ENCODE measurements at places on chromosomes 11 and 22. TPM values are rescaled to one million over a fixed set of nuclear protein-coding genes. Genes with fewer than 3 reads are reported as not detected.

GRCh38 chr11:86955361-86956120, at the start of gene FZD4:
TSS of gene FZD4 (minus strand) at chr11:86955395. CDS start at chr11:86955085, 310 bp downstream.
- peak; percentile 93 for DNase-seq

DNA sequence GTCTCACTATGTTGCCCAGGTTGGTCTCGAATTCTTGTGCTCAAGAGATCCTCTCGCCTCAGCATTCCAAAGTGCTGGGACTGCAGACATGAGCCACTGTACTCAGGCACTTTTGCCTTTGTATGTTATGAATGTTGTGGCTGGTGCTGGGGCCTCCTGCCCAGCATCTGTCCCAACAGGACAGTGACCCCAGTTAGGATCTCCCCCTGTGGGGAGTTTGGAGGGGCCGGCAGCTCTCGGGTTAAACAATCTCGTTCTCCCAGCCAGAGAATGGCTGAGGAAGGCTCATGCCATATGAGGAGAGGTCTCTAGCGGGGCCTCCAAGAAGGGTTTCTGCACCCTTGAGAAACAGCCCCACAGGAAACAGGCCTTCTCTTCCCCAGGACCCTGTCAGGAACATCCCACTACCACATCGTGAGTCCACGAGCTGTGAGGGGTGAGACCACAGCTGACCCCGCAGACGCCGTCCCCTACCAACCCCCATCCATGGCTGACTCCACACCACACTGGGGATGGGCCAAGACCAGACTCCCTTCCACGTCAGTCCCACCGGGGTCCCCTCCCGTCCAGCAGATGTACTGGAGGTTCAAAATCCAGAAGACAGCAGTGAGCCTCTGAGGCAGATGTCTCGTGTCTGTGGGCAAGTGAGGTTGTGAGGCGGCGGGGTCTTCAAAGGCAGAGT, 54.1 kb downstream of the SHANK2 start:
- DNase-seq = no peak

GRCh38 chr11:76609736-76610370, 60.7 kb downstream of the LRRC32 start:
- no peak for DNase-seq

DNA sequence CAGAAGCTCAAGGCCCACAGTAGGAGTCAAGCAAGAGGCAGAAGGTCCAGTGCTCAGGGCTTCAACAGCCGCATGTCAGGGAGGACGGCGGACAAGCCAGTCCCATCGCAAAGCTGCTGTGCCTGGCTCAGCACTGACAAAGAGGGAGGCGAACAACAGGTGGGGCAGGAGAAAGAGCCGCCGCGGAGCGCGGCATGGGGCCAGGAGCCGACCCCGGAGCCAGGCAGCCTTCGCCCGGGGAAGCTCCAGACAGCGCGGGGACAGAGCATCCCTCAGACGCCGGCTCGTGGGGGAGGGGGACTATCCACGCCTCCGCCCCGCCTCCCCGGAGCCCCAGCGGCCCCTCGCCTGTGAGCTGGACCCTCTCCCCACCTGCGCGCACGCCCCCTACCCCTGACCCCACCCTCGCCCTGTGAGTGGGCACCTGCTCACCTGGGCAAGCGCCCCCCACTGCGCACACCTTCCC, 369 bp downstream of the DHCR7 start:
- no peak for DNase-seq

DNA sequence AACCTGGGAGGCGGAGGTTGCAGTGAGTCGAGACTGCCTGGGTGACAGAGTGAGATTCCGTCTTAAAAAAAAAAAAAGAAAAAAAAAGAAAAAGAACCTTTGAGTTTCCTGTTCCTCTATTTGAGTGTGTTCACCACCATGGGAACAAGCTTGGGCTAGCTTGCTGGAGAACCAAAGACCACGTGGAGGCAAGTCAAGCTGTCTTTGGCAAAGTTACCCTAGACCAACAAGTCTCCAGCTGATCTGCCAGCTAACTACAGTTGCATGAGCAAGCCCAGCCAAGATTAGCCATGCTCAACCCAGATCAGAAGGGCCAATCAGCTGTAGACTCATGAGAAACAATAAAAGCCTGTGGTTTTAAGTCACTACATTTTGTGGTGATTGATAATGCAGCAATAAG, 29.7 kb downstream of the SLN start:
- no peak for DNase-seq

- no peak for DNase-seq
These were observed 109.9 kb downstream of the MPPED1 start for GRCh38 chr22:43521716-43522115.

DNA sequence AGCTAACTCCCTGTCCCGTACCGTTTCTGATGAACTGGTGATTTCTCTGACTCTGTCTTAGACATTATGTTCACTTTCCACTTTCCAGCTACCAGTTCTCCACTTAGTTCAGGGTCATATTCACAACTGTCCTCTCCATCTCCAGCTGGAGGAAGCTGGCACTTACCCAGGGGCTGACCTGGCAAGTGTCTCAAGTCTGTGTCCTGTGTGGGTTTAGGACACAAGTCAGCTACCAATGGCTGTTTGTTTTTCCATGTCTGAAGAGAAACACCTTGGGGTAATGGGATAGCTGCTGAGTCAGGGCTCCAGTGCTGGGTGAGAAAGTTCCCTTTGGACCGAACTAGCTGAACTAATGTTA, 134.4 kb downstream of the CSNK2A3 start:
- DNase-seq = no peak

DNA sequence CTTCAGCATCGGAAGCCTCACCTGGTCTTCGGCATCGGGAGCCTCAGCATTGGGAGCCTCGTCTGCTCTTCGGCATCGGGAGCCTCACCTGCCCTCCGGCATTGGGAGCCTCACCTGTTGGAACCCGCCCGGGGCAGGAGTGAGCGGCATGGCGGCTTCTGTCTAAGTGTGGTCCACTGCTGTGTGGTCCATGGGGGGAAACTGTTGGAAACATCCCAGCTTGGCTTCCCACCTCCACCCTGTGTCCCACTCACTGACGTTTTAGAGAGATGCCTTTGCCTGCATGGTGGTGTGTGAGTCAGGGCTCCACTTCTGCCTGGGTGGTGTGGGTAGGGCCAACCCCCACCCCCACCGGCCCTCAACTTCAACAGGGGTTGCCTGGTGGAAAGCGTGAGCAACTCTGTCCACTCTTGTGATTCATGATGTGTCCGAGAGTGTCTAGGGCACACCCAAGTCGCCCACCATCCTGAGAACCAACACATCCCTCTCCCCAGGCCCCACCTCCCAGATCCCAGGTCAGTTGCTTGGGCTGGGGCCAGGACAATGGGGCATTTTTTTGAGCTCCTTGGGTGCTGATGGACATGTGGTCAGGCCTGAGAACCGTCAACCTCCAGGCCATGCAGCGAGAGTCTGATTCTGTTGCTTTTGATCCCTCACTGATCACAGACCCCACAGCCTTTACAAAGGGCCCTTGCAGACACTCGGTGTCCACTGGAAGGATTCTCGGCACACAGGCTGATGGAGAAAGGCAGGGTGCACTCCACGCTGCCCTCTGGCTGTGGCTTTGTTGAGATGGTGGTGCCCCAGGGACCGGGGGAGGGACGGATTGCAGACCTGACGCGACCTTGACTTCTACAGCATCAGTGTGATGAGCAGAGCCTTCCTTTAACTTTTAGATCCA, 406.7 kb downstream of the TBC1D22A start:
- DNase-seq = peak; percentile 20

DNA sequence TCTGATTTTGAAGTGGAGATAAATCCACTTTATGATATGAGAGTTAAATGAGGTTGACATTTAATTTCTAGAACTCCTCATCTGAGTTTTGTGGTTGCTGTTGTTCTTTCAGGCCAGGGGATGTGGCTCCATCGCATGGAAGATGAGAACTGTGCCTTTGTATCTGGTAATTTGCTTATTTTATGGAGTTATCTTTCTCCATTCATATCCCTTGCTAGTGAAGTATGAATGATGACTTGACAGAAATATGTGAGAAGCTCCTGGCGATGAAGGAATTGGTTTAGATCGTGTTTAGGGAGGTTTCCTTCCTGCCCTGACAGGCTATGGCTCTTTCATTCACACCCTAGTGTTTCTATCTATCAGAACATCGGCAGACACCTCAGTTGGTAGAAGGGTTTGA, 393.7 kb downstream of the ETS1 start:
- DNase-seq = no peak

DNA sequence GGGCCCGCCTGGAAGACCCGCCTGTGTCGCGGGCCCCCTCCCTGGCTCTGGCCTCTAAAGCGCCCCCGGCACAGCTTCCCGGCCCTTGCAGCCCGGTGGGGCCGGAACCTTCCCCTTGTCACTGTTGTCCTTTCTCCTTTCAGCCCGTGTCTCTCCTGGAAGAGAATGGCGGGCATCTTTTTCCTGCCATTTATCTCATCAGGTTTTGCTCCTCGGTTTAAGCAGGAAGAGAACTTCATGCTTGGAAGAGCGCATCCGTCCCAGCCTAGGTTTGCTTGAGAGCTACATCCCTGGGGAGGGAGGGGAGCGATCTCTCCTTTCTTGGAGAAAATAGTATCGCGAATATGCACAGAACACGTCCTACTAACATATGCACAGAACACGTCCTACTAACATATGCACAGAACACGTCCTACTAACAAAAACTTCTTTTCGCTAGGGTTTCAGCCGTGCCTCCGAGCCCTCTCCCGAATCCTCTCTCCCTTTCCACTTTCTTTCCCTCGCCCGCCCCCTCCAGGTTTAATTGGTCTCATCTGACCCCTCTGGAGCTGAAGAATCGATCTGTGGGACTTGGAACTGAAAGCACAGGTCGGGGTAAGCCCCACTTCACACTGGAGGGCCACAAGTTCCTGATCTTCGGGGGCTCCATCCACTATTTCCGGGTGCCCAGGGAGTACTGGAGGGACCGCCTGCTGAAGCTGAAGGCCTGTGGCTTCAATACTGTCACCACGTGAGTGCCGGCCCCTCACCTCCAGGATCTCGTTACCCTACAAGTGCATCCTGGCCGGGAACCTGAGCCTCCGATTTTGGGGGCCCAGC, 1.2 kb downstream of the GLB1L3 start:
- no peak for DNase-seq

- no peak for DNase-seq
These were observed 4.1 kb upstream of the CD82 start for GRCh38 chr11:44561275-44561805.

DNA sequence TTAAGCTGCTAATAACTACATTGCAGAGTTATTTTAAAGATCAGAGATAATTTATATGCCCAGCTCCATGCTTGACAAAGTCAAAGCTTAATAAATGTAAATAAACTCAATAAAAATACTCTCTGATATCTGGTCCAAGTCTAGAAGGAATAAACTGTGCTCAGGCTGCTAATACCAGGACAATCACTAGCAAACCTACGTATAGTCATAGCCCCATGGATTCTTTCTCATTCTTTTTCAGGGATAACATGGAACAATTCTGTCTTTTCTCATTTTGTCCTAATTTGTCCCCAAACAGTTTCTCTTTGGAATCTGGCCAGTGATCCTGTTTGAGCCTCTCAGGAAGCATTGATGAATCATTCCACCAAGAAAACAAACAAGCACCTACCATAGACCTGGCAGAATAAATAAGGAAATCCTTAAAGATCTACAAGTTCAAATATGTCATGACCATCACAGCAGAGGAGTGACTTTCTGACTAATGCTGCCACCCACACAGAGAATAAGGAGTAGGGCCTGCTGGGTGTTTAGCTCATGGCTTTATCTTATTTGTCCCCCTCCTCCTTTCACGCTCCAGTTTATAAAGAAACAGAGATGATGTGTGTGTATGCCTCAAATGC, 14.1 kb upstream of the B3GNT6 start:
- no peak for DNase-seq

GRCh38 chr11:79400717-79401330, 40.0 kb downstream of the TENM4 start:
- DNase-seq = peak; percentile 52

GRCh38 chr11:131744847-131745246, 374.4 kb downstream of the NTM start:
- DNase-seq = no peak

The MICAL3 gene
- 24.1 TPM for polyA plus RNA-seq

The MS4A6A gene
- polyA plus RNA-seq = 150 TPM

The LIF gene
- polyA plus RNA-seq = 1.1 TPM

The PLEKHB1 gene
- 1.4 TPM for polyA plus RNA-seq

The HTR3B gene
- polyA plus RNA-seq = not detected

The SAA1 gene
- 4.3 TPM for polyA plus RNA-seq

The P4HA3 gene
- polyA plus RNA-seq = 5.6 TPM
